ENCODE measurements at places on chromosomes 6 and 20.

GRCh38 chr6:63477422-63478040 is 94.7 kb upstream of the LOC128125822 start:
- no peak for DNase-seq

- DNase-seq = no peak
Measured at GRCh38 chr20:37351689-37352607, 6.0 kb downstream of the SRC start.

GRCh38 chr20:23232219-23232581 is 118.4 kb upstream of the NXT1 start:
- DNase-seq = no peak

- DNase-seq = no peak
Measured at GRCh38 chr6:161533266-161533665, 259.4 kb upstream of the AGPAT4 start.

DNA sequence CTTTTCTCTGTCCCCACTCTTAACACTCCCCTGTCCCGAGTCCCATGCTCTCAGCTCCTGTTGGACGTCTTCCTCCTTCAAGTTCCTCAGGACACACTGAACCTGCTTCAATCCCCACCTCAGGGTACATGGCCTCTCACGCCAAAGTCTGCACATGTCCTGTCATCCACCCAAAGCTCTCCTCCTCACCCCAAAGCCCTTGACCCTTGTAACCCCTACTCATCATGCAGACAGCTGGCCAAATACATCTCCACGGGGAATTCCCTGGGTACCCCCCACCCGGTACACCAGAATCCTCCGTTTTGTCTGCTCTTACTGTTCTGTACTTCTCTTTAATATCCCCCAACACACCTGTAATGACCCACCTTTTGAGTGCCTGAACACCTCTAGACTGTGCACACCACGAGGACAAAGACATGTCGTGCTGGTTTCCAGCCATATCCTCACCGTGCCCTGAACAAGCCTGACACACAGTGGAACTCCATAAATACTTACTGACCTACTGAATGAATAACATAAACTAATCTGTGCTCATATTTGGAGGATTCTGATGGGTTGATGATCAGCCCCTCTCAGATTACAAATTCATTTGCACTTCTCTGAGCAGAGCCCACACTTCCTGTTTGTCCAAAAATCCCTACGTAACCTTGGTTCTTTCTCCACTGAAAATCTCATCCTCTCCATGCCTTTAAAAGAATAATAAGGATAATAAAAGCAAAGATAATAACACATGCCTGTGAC is 66.8 kb upstream of the EYA2 start:
- DNase-seq = no peak

DNA sequence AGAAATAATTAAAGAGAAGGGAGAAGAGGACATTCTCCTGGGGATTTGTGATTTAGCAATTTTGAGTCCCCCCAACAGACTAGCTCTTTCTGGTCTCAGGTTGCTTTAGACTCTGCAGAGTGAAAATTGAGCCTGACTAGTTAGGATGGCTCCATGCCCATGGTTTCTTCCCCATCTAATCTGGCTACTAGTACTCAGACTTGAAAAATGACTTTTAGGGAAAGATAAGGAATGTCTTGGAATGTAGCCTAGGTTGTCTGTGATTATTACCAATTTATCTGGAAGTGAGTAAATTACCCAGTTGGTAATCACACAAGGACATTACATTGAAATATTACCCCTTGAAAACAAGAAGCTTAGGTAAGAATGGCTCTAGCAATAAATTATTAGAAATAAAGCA is 4.2 kb downstream of the BEND6 start:
- no peak for DNase-seq

DNA sequence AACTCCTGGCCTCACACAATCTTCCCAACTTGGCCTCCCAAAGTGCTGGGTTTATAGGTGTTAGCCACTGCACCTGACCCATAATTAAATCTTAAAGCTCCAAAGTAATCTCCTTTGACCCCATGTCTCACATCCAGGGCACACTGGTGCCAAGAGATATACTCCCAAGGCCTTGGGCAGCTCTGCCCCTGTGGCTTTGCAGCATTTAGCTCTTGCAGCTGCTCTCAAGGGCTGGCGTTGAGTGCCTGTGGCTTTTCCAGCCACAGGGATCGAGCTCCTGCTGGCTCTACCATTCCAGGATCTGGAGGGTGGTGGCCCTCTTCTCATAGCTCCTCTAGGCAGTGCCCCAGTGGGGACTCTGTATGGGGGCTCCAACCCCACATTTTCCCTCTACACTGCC is 49.3 kb upstream of the CD2AP start:
- no peak for DNase-seq

DNA sequence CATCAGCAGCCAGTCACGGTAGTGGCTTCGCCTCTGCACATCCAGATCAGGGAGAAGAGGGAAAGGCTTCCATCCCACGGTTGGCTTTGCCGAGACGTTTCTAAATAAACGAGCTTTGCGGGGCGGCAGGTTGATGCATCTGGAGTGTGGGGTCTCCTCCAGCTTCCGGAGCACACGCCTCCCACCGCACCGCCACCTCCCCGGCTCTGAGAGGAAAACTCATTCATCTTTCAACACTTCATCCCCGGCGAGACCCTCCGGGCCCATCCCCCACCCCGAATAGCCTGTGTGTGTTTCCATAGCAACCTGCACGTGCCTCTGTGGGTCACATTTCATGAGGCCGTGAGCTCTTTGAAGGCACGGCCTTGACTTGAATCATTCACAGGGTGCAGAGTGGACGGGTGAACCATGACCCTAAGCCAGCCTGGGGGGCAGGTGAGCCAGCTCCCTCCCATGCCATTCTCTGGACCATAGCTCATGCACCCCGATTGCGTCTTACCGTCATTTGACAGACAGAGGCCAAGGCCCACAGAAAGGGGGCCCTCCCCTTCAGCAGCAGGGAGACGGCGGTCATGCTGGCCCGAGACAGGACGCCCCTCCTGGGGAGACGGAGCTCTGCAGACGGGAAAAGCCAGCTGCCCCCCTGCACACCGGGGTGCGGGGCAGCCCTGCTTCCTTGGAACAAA is 16.2 kb upstream of the CHRNA4 start:
- no peak for DNase-seq

- no peak for DNase-seq
Measured at GRCh38 chr6:79782792-79783580, 151.9 kb downstream of the SH3BGRL2 start.

GRCh38 chr6:36139431-36139830 is 9.1 kb downstream of the MAPK13 start:
- DNase-seq = no peak

DNA sequence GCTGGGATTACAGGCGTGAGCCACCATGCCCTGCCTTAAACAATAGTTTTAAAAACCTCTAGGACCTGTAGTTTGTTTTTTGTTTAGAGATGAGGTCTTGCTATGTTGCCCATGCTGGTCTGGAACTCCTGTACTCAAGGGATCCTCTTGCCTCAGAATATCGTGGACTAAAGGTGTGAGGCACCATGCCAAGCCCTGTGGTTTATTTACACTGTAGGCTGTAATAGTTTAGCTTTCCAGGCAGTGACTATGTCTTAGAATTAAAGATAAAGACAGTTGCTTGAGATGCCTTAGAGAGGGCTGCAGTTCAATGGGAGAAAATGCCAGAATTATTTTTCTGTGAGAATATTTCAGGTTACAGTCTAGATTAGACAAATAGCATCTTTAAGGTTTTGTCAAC is 72.9 kb downstream of the SGK1 start:
- no peak for DNase-seq

DNA sequence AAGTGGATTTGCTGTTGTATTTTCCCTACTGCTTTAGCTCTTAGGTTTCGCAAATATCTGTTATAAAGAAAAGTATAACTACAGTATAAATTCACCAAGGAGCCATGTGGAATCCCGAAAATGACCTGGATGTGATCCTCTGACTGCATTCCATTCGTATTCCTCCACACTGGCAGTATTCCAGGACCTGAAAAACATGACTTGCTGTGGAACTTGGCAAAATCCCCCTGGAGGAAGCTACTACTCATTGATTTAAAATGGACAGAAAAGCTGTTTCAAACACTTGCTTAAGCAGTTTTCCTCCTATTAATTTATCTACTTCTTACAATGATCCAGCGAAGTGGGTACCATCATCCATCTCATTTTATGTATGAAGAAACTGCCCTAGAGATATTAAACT is 13.3 kb upstream of the ENPP5 start:
- no peak for DNase-seq

DNA sequence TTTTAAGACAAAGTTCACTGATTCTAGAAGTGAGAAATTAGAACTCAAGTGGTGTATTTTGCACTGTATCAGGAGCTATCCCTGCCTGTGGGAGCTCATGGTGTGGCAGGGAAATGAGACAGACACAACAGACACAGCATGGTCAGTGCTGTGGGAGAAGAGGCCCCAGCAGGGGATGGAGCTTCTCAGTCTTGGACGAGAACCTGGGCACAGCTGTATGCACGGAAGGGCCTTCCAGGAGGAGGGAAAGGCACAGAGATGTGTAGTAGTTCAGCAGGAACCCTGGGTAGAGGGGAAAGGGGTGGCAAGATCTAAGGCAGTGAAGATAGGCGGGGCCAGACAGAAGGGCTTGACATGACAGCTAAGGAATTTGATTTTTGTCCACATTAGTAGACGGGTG is 48.8 kb upstream of the KIF25 start:
- no peak for DNase-seq

- no peak for DNase-seq
Measured at GRCh38 chr6:47992809-47993208, 118.2 kb downstream of the PTCHD4 start.

DNA sequence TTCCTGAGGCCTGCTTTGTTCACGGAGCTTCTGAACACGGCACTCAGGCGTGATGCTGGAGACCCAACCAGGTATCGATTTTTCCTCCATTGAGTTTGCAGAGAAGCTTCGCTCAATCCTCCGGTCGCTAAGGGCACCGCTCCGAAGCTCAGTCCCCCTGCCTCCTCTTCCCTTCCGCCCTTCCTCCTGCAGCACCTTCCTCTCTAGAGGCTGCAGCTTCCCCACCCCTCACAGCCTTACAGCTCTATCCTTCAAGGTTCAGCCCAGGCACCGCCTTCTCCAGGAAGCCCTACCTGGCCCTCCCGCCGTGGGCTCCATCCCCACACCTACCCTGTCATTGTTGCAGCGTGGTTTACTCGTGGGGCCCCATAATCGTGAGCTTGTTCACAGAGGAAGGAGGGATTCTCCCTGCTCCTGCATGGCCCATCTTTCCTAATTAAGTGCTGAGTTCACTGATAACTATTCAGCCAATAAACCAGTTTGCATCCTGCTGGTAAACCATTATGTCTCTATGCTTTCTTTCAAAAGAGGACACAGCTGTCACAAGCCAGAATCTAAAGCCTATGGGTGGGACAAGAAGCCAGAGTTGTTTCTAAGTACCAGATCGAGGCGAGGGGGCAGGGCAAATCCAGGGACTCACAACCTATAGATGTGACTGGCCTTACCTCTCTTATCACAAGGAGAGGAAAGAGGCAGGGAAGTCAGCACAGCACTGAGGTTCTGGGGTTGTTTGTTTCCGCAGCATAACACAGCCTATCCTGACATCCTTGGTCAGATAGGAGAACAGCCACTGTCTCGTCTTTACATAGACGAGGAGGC is 152.0 kb downstream of the GRM4 start:
- DNase-seq = no peak

- DNase-seq = no peak
Measured at GRCh38 chr6:37210313-37210968, 40.5 kb downstream of the PIM1 start.

DNA sequence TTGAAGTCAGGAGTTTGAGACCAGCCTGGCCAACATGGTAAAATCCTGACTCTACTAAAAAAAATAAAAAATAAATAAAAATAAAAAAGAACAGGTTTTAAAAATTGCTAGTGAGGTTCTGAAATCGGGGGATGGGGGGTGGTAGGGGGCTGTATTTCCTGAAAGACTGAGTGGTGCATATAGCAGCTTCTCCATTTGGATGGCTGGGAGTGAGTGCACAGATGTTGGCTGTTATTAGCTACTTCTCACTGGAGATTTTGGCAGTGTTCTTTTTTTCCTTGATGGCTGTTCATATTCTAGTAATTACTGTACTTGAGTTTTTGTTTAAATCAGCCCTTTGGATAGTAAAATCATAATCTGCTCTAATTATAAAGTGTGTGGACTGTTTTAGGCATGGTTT is 79.8 kb downstream of the RTN4IP1 start:
- DNase-seq = no peak

- no peak for DNase-seq
Measured at GRCh38 chr6:116286773-116287358, 7.1 kb upstream of the TSPYL1 start.

DNA sequence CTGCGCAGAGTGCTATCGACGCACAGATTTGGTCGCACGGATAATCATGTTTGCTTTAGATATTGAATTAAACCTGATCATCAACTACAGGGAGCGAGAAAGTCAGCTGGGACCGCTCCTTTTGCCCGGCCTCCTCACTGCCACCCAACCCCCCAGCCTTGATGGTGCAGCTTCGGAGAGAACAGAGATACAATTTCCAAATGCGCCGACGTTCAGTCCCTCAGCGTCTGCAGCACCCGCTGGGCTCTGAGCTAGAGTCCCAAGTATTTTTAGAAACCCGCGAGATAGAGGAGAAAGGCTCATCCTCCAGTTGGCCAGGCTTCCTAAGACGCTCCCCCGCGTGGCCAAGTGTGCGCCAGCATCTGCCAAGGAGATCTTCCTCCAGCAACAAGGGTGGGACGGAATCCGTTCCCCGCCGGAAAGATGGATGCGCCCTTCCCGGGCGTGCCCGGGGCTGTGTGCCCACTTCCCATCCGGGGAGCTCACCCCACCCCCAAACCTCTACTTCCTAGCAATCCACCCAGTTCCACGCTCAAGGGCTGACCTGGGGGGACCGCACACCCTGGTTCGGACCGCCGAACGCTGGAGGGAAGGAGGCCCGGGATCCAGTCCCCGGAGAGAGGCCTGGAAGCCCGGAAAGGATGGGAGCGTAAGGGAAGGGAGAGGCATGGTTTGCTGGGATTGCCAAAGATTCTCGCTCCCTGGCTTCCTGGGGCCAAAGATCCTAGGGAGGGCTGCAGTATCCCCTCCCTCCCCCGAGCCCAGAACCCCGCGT is 4.1 kb downstream of the NKX2-2 start:
- DNase-seq = no peak

DNA sequence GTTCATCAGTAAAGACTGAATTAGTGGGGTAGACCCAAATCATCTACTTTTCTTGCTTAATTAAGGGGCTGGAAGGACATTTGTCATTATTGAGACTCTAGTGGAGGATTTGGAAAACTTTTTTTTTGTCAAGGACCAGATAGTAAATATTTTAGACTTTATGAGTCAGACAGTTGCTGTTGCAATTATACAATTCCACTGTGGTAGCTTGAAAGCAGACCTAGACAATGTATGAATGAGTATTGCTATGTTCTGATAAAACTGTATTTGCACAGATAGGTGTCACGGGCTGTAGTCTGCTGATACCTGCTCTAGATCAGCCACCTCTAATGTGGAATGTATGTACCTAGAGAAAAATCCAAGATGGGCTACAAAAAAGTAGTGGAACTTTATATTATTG is 175.0 kb downstream of the CARMIL1 start:
- no peak for DNase-seq

GRCh38 chr6:7604003-7604402 is 14.0 kb downstream of the SNRNP48 start:
- no peak for DNase-seq

- no peak for DNase-seq
Measured at GRCh38 chr6:154394571-154394970, 38.0 kb upstream of the IPCEF1 start.

Measured in GM06990 (cell line).